ENCODE measurements at places on chromosomes 4 and X.

DNA sequence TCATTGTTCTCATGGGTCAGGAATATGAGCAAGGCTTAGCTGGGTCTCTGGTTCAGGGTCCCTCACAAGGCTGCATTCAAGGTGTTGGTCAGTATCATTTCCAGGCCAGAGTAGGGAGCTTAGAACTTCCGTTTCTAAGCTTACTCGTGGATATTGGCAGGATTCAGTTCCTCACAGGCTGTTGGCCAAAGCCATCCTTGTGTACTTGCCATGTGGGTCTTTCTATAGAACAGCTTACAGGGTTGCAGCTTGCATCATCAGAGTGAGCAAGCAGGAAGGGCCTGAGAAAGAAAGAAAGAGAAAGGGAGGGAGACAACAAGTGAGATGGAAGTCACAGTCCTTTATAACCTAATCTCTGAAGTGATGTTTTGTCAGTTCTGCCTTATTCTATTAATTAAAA, 5.1 kb upstream of the LIMCH1 start:
- no peak for DNase-seq

GRCh38 chr4:155687380-155687982, 20.8 kb downstream of the GUCY1A1 start:
- no peak for DNase-seq

- DNase-seq: no peak
These were observed 738.3 kb downstream of the STPG2 start for GRCh38 chr4:97404876-97405523.

DNA sequence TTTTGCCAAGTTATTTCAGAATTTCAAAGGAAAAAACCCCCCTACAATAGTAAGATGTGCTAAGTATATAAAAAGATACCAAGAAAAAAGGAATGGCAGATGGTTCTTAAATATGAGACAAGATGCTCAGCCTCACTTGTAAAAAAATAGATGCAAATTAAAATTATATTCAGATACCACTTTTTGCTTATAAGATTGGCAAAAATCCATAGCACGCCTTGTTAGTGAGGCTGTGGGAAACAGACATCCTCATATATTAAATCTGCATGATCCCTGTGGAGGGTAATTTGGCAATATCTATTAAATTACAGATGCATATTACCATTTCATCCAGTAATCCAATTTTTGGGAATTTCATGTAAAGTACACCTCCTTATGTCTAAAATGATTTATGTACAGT, 62.5 kb upstream of the PDHA1 start:
- no peak for DNase-seq

DNA sequence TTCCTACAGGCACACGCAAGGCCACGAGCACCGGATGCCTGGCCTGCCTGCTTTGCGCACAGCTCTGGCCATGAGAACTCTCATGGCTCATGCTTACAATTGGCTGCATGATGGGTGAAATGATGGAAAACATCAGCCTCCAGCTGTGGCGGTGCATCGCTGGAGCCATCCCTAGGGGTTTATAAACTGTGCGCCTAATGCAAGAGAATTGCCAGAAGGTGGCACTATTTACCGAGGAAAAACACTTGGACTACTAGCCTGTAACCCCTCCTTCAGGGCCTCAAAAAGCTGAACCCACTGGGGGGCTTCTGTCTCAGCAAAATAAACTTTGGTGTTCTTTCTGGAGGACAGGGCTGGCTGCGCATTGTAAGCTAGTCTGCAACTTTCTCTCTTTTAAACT, 51.9 kb downstream of the PHKA2 start:
- no peak for DNase-seq

GRCh38 chr4:104616401-104616820, 121.7 kb upstream of the CXXC4 start:
- no peak for DNase-seq

GRCh38 chrX:69987691-69988090, 62.0 kb downstream of the AWAT2 start:
- no peak for DNase-seq

DNA sequence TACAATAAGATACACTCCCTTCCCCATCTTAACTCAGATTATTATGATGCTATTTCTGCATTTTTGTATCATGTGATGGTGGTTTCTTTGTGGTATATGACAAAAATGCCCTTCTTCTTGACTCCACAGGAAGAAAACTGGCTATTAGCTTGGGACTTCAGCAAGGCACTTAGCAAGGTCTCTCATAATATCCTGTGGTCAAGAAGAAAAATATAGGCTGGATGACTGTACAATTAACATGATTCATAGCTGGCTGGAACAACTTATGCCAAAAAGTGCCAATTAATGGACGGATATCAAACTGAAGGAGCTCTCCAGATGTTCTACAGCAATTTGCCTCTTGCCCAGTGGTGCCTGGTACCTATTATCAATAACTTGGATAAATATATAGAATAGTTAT, 2.3 kb upstream of the MID1IP1 start:
- DNase-seq: no peak

- DNase-seq: no peak
These were observed 75.8 kb upstream of the ATP6AP2 start for GRCh38 chrX:40504801-40505605.

- DNase-seq: no peak
These were observed 768.3 kb downstream of the RAPGEF2 start for GRCh38 chr4:159871141-159871540.

GRCh38 chrX:46305431-46305830, 239.8 kb downstream of the ZNF674 start:
- DNase-seq: no peak

DNA sequence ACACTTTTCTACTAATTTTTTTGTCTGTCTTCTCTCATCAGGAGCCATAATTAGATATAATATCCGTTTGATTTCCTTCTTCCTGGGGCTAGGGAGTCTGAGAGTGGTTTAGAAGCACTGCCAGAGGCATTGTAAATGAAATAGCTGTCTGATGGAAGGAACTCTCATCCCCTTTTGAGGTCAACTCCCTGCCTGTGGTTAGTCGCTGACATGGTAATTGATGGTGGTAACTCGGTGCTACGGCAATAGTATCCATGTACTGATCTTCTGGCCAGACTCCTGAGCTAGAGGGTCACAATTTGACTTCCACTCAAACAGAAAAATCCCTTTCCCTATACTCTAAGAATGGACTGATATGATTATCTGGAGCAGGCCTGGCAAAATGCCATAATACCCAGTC, 108.1 kb upstream of the TRPC5 start:
- no peak for DNase-seq

GRCh38 chr4:41156574-41156973, 57.8 kb downstream of the APBB2 start:
- DNase-seq: no peak

GRCh38 chrX:7972586-7972985, 45.4 kb upstream of the PNPLA4 start:
- no peak for DNase-seq

DNA sequence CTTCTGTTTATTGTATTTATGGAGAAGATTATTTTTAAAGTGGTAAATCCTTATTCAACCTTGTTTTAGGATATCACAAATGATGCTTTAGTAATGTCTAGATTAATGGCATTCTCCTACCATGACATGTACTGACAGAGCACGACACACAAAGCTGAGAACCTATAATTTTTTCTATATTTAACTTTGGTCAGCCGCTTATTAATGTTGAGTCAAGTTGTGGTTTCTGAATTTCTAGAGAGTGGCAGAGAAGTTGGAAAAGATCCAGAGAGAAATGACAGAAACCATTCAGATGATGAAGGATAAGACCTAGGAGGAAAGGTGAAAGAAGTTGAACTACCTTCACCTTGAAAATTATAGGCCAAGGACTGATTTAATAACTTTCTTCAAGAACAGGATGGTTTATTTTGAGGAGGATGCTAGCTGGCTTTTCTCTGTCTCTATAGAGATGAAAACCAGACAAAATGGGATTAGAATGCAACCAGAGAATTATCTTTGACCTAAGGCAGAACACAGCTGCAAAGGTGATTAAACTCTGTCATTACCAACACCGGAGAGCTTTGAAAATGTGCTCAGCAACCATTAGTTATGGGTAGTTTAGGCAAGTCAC, 62.6 kb upstream of the TSPAN5 start:
- DNase-seq: no peak

DNA sequence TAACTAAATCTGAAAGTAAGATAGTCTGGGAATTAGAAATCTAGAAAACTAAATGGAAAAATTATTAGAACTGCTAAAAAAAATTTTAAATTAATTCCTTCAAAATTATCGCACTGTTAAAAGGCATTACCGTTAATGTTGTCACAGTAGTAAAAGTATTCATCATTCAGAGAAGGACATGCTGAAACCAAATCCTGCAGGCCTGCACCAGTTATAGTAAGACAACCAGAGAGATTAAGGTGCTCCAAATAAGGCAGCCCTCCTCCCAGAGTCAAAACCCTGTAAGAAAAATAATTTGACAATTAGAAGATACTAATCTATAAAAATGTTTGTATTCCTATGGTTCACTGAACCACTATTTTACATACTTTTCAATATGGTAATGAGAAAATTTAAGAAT, 43.0 kb downstream of the FBXL5 start:
- DNase-seq: no peak

- no peak for DNase-seq
These were observed 2.4 kb downstream of the KCTD8 start for GRCh38 chr4:44446191-44446590.

- DNase-seq: peak; percentile 47
These were observed 658 bp downstream of the KDM6A start for GRCh38 chrX:44873415-44874276.

- DNase-seq: peak; percentile 73
These were observed 30.5 kb downstream of the RHOH start for GRCh38 chr4:40227284-40227683.

DNA sequence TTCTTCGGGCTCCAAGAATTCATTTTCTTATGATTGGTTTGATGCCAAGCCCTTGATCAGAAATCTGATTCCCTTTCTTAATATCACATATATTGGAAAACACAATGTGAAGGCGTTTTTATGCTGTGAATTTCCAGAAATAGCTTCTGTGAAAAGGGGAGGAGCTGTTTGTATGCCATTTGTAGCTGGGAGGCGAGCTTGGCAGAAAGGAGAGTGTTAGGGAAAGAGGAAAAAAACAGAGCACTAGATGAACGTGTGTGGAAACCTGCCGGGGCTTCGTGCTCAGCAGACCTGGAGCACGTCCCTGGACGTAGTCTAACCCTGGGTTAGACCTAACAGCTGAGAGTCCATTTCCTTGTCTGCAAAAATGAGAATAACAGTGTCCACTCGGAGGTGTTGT, 3.4 kb downstream of the CLCN4 start:
- no peak for DNase-seq

- no peak for DNase-seq
These were observed 1348.0 kb downstream of the ADGRL3 start for GRCh38 chr4:62548108-62548524.

- no peak for DNase-seq
These were observed 90.5 kb upstream of the ZNF827 start for GRCh38 chr4:146029147-146029546.

GRCh38 chr4:18621186-18621585, 599.6 kb upstream of the LCORL start:
- no peak for DNase-seq
